Progenitor cell of endocrine pancreas (in vitro differentiated cells): ENCODE measurements at places on chromosomes 12 and 14. TPM values are rescaled to one million over a fixed set of nuclear protein-coding genes. Genes with fewer than 3 reads are reported as not detected.

LHX5 gene
- total RNA-seq = 0.41 and 0.78 TPM in 2 replicates

LRP1 gene
- total RNA-seq = 93.4 and 95.7 TPM in 2 replicates

NUAK1 gene
- total RNA-seq = 7.6 and 9.7 TPM in 2 replicates

KRT74 gene
- not detected in 2 replicates for total RNA-seq

TAS2R19 gene
- 6.6 and 8.5 TPM in 2 replicates for total RNA-seq

DNA sequence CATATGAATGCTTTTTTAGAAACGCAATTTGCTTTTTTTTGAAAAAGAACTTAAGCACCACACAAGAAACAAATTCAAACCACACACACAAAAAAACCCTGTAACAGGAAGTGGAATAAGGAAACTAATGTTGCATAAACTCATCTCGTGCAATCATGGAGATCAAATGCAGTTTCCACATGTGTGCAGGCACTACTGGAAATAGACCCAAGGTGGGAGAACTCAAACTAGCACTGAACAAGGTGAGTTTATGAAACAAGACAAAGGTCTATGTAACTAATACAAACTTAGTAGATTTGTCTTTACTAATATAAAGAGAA lies 17.5 kb downstream of the NIN start:
- no peak overlapping the region for H3K27ac ChIP-seq
- DNase-seq = no peak
- H3K4me1 ChIP-seq = no peaks in the 10 kb centered on the region
- H3K36me3 ChIP-seq = peaks cover 14% of the 10 kb centered on the region
- H3K27me3 ChIP-seq = peaks cover 10% of the 10 kb centered on the region

- H3K36me3 ChIP-seq = no peaks in the 10 kb centered on the region
- peaks cover 4% of the 10 kb centered on the region for H3K4me1 ChIP-seq
- H3K4me3 ChIP-seq = no peak overlapping the region
- no peak overlapping the region for H3K27ac ChIP-seq
Observed at GRCh38 chr14:78836777-78837176, 666.6 kb downstream of the NRXN3 start.
